A549 treated with AZD2906 at 1 μM for 4 hours (cell line): ENCODE measurements at places on chromosomes 2 and 18. TPM values are rescaled to one million over a fixed set of nuclear protein-coding genes. Genes with fewer than 3 reads are reported as not detected.

Gene ANKRD30BL
- not detected in 5 replicates for total RNA-seq

Gene MAPRE3
- total RNA-seq: 9.1 to 11.4 TPM (median 9.9 TPM) in 5 replicates

Gene CTLA4
- not detected in 5 replicates for total RNA-seq

Gene CKAP2L
- total RNA-seq: 11.8 to 19.1 TPM (median 13.9 TPM) in 5 replicates

Gene NXPH2
- total RNA-seq: not detected in 5 replicates

Gene RPS27A
- 2,627 to 2,940 TPM (median 2,670 TPM) in 5 replicates for total RNA-seq

Gene RFTN2
- 0.06 to 0.13 TPM in 2 of 5 replicates, not detected in the others for total RNA-seq

Gene TSPYL6
- not detected in 5 replicates for total RNA-seq

Gene RGPD3
- total RNA-seq: 0.07 to 0.18 TPM (median 0.16 TPM) in 5 replicates

Gene CHRNA1
- not detected in 5 replicates for total RNA-seq

Gene VWC2L
- total RNA-seq: not detected in 5 replicates

Gene DNAH6
- 0.02 to 0.08 TPM (median 0.02 TPM) in 5 replicates for total RNA-seq
